ENCODE measurements at places on chromosomes 3 and 15.
A peak's percentile ranks its signal among the peaks of the same experiment; 100 is the strongest.

- no peak for DNase-seq
These were observed 47.1 kb downstream of the ITPR1 start for GRCh38 chr3:4540267-4540666.

DNA sequence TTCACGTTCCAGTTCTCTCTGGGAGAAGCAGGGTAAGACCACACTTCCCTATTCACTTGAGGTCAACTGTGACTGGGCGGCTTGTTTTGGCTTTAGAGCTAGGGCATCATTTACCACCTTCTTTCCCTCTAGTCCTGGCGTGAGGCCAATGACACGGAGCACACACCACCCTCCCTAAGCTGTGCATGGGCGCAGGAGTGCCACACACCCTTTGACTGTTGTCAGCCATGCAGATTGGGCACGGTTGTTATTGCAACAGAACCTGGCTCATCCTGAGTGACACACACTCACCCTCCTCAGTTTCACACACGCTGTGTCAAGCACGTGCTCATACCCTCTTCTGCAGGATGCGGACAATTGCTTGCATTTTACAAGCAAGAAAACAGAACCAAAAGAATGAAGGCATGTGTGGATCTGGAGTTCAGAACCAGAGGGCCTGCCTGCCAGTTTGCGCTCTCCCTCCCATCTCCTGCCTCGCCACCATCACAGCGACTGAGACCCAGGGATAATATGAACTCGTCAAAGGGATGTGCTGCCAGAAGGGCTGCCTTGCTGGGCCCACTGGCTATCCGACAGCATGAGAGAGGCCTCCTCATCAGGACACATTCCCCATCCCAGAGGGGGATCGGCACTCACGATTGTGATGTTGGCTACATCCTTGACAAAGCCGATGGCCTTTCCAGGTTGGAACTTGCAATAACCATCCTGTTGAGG lies 17.6 kb downstream of the CTSH start:
- DNase-seq = no peak

GRCh38 chr15:51185213-51186159 lies 90.8 kb upstream of the TNFAIP8L3 start:
- DNase-seq = no peak

DNA sequence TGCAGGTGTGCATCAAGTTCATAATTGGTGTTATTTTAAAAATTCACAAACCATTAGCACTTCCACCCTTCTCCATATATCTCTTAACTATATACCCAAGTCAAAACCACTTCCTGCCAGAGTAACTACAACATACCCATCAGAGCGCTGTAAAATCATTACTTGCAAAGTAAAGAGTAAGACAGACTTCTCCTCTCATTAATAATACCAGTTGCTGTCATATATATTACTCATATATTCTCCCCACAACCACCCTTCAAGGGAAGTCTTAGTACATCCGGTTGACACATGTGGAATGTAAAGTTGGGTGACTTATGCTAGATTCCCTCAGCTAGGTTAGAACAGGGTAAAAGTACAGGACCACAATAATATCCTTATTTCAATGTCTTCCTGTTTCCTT lies 5.6 kb downstream of the TERC start:
- DNase-seq = no peak

- no peak for DNase-seq
These were observed 198.3 kb downstream of the ADAMTS9 start for GRCh38 chr3:64489361-64490044.

DNA sequence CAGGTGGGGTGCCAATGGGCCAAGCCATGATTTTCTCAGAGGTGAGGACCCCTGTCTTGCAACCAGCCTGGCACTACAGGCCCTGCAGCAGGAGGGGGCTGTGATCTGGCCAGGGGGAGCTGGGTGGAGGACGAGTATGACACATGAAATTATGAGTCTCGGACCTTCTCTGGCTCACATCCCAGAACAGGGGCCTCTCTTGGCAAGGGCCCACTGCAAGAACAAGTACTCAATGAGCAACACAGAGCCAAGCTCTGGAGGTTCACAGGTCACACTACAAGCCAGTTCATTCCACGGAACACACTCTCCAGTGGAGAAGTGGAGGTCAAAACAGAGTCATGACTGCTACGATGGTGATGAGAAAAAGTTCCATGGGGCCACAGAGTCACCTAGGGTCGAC lies 28.3 kb downstream of the CCDC32 start:
- DNase-seq = no peak

DNA sequence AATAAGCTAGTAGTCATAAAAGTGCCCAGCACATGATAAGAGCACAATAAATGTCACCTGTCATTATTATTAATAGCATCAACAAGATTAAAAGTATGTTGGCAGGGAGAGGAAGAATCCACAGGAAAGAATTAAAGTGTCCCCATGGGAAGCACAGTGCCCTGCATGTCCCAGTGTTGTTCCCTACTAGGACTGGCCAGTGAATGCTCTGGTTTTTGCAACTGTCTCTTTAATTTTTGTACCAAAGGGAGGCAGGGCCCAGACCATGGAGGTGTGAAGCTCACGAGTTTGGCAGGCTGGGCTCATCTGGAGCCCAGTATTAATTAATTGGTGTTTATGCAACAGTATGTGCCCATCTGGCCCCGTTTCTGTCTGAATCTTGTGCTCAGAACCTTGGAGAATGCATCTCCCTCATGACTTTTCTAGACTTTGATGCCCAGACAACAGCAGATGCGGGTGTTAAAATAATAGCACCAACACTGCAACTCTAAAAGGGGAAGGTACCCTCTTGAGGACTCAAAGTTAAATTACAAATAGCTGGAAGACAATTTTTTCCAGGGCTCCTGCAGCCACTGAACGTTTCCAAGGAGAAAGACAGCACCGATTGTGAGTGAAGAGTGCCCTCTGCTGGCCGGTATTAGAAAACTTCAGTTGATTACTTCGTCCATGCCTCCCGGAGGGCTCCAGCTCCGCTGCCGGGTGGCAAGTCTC lies 71.9 kb upstream of the SPATA12 start:
- DNase-seq = peak; percentile 64

GRCh38 chr15:90837094-90837493 lies 31.3 kb upstream of the FURIN start:
- no peak for DNase-seq

GRCh38 chr3:23821858-23822257 lies 16.1 kb downstream of the UBE2E1 start:
- DNase-seq = no peak

- no peak for DNase-seq
These were observed at the start of gene UNC13C for GRCh38 chr15:53978253-53978906. Gene UNC13C (plus strand): TSS chr15:53978441. CDS start chr15:54012904, 34,463 bp downstream.

- DNase-seq = no peak
These were observed 80.7 kb downstream of the SEC22A start for GRCh38 chr3:123282461-123282860.

DNA sequence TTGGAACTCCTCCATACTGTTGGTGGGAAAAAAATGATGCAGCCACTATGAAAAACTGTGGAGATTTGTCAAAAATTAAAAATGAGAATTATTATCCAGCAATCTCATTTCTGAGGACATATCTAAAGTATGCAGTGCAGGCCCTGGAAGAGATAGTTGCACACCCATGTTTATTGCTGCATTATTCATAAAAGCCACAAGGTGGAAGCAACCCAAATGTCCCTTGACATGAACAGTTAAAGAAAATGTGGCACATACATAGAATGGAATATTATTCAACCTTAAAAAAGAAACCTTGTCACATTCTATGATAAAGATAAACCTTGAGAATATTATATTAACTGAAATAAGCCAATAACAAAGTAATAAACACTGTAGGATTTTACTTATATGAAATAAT lies 80.9 kb upstream of the ARHGEF26 start:
- DNase-seq = no peak

DNA sequence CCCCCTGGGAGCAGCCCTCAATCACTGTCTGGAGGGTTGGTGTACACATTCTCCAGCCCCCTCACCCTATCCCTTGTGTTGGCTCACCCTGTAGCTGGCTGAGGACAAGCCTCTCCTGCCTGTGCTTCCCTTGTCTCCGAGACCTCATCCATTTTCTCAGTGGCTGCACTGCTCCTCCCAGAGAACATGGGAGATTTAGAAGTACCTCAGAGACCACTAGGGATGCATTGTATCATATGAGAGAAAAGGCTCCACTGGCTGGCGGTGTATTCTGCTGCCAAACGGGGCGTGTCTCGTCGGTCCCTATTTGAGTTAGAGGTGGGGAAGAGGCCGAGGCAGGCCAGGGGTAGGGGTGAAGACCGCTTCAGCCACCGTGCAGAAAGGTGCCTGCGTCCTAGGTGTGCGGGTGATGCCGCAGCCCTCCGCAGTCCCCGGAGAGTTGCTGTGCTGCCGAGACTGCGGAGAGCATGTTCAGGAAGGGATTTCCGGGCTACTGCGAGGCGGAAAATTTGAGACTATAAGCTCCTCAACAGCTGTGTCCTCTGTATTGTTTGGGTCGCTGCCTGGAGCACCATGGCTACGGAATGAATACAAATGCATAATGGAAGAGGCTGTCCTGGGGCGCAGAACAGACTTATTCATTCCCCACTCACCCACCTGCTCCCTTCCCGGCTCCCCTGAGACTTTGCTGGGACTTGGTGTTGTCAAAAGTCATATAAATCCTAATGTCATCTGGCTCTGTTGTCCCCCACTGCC lies 43.8 kb downstream of the SPSB4 start:
- no peak for DNase-seq

DNA sequence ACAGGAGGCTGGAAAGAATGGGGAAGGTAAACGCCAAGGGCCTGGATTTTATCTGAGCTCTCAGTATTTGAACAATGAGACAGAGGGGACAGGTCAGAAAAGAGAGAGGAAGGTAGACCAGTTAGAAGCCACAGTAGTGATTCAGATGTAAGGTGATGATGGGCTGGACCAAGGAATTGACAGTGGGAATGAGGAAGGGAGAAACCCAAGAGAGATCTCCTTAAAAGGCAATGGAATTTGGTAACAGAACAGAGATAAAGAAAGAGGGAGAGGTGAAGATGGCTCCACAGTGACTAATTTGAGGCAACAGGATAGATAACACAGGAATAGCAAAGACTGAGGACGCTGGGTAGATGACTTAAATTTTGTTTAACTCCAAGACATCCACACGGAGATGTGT lies 11.4 kb upstream of the HEG1 start:
- no peak for DNase-seq

GRCh38 chr3:28290863-28291300 lies 49.5 kb downstream of the CMC1 start:
- DNase-seq = no peak

- peak; percentile 61 for DNase-seq
These were observed 27.6 kb upstream of the CXCR6 start for GRCh38 chr3:45915518-45916231.

DNA sequence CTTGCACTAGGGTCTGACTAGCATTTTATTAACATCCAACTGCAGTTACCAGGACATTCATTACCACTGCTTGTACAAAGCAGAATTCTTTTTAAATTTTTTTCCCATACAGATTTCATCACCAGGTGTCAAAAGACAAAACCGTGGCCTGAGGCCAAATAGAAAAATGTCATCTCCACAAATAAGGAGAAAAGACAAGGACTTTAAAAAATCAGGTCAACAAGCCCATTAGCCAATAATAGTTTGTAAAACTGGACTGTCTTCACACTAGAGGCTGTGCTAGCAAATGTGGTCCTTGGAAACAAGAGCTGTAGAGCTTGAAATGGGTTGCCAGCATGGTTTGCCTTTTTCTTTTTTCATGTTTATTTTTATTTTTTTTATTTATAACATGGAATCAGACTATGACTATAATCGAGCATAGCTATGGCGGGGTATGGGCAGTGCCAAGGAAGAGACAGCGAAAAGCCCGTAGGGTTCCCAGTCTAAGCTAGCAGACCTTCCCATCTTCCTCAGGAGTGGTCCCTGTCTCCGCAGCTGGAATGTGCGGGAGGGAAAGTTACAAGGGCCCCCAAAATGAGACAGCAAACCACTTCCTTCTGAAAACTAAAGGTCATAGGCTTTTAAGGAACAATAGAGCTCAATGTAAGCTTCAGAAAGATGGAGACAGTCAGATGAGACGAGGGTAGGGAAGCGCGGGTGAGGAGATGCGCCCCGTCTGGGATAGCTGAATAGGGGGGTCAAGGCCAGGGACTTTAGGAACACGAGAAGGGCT lies 1.5 kb downstream of the PTPN9 start:
- DNase-seq = no peak

- DNase-seq = no peak
These were observed 25.9 kb downstream of the SHISA5 start for GRCh38 chr3:48477959-48478520.

- DNase-seq = peak; percentile 40
These were observed 131.5 kb upstream of the SATB1 start for GRCh38 chr3:18556503-18557135.

DNA sequence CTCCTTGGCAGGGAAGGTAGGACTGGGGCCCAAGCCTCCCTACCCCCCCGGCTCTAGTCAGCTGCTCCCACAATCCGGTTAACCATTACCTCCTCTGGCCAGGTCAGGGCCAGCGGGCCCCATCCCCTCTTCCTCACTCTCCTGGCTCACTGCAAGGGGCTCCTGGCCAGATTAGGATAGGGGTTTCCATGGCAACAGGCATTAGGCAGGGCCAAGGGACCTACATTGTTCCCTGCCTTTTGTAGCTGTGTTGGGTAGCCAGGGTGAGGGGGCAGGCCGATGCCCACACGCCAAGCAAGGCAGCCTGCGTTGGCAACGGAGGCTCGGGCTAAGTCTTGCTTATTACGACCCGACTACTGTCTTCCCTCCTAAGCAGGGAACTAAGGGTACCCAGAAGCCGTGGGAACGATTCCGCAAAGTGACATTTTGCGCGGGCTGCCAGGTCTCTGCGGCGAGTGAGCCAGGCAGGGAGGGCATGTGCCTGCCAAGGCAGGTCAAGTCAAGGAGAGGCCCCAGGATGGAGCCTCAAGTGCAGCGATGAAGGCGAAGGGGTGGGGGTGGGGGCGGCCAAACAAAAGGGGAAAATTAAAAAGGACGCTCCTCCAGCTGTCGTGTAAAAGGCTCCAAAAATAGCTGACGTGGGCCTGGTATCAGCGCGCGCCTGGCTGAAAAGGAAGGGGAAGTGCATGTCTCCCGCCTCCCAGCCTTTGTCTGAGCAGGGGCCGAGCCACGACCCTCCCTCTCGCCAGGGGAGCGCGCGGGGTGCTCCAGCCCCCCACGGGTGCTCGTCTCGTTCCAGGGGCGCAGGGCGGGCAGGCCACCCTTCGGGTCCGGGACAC lies 919 bp downstream of the IDH2 start:
- peak; percentile 56 for DNase-seq

- no peak for DNase-seq
These were observed 77.5 kb upstream of the PRR23C start for GRCh38 chr3:139122221-139122581.

DNA sequence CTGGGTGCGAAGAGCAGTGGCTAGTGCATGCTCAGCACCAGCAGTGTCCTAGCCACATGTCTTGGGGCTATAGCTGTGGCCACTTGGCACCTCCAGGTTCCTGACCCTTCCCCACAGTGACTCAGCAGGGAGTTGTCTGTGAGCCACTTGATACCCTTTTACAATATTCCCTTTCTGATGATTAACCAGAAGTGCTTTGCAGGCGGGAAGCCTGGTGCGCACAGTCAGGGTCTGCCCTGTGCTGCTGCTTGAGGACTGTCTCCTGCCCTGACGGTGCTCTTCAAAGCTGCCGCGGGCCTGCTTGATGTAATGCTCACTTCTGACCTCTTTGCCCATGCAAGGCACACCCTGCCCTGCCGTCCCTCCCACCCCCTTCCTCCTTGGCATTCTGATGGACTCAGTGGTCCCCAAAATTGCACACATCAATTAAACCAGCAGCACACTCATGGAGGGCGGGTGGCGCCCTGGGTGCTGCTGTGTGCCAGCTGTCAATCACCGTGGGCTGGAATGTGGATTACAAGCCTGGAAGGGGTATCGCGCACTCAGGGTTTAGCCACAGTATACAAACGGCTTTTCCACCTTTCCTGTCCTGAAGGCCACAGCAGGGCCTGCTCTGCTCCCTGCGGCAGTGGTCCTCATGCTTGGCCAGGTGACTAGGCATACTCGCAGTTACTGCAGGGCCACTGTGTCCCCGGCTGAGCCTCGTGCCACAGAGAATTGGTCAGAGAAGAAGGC lies 40.9 kb upstream of the PCSK6 start:
- DNase-seq = no peak
